ENCODE measurements at places on chromosomes 1 and 21. TPM values are rescaled to one million over a fixed set of nuclear protein-coding genes. Genes with fewer than 3 reads are reported as not detected.

The CD160 gene
- total RNA-seq = not detected

The DMBX1 gene
- not detected for total RNA-seq

The AMY1A gene
- 0.67 TPM for total RNA-seq

The RNU1-3 gene
- total RNA-seq = 957 TPM

The MAP10 gene
- total RNA-seq = 2.0 TPM

The TPM3 gene
- total RNA-seq = 158 TPM

The LCE6A gene
- total RNA-seq = not detected

DNA sequence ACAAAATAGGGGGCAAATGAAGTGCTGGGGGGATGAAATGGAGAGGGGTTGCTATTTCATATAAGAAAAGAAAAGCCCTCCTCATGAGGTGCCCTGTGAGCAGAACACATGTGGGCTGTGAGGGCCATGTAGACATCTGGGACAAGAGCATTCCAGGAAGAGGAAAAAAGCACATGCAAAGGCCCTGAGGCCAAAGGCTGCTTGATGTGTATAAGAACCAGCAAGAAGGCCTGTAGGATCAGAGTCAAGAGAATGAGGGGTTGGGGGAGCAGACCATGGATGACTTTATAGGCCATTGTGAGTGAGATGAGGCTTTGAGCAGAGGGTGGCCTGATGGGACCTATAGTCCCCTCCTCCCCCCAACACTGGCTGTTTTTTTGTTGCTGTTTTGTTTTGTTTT lies 7.7 kb upstream of the RAB4A start:
- H3K36me3 ChIP-seq = no peaks in the 10 kb centered on the region
- H3K27ac ChIP-seq = no peak overlapping the region
- no peaks in the 10 kb centered on the region for H3K27me3 ChIP-seq
- no peaks in the 10 kb centered on the region for H3K4me1 ChIP-seq
- DNase-seq = no peak

DNA sequence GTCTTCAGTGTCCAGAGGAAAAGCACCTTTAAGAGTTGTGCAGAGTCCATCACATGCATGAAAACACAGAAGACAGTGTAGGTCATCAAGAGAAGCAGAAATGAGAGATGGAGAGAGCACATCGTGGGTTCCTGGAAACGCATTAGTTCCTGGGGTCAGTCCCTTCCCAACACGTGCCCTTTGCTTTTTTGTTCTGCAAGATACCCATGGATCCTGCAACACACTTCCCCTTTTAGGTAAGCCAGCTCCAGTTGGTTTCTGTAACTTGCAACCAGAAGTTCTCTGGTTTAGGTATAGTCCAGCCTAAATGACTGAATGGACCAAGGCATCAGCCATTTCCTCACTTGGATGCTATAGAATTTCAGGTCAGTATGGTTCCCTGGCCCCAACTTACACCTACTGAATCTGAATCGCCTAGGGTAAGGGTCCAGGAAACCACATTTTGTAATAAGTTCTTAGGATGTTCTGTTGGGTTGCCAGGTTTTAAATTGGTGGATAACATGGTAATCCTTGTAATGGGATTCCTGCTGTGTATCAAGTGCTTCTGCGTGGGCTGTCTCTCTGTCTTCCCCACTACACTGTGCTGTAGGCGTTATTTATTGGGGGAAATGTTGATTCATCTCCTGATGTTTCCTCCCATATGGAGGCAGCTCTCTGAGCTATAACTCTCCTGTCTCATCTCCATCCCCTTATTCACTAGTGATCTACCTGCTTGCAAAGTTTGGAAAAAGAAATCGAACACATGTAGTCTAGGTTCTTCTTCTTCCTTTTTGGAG lies 230.6 kb downstream of the TNR start:
- H3K36me3 ChIP-seq = no peaks in the 10 kb centered on the region
- no peaks in the 10 kb centered on the region for H3K27me3 ChIP-seq
- no peaks in the 10 kb centered on the region for H3K4me1 ChIP-seq
- H3K4me3 ChIP-seq = no peak overlapping the region

DNA sequence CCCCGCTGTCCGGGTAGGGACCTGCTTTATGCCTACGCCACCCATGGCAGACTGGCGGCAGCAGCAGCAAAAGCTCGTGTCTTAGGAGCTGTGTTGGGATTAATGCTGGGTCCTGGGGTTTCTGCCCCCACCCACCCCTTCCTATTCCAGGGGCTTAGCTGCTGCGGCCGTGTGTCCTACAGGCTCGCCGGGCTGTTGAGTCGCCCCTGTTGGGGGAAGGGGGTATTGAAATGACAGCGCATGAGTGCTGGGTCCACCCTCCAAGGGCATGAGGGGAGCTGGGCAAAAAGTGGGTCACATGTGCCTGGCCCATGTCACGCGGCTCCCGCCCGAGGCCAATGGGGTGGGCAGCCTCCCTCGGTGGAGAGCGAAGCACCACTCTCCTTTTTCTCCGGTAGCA lies 118.3 kb upstream of the COL6A1 start:
- H3K4me1 ChIP-seq = no peaks in the 10 kb centered on the region
- no peaks in the 10 kb centered on the region for H3K36me3 ChIP-seq
- no peak for DNase-seq
- no peak overlapping the region for H3K4me3 ChIP-seq
- no peak overlapping the region for H3K27ac ChIP-seq

DNA sequence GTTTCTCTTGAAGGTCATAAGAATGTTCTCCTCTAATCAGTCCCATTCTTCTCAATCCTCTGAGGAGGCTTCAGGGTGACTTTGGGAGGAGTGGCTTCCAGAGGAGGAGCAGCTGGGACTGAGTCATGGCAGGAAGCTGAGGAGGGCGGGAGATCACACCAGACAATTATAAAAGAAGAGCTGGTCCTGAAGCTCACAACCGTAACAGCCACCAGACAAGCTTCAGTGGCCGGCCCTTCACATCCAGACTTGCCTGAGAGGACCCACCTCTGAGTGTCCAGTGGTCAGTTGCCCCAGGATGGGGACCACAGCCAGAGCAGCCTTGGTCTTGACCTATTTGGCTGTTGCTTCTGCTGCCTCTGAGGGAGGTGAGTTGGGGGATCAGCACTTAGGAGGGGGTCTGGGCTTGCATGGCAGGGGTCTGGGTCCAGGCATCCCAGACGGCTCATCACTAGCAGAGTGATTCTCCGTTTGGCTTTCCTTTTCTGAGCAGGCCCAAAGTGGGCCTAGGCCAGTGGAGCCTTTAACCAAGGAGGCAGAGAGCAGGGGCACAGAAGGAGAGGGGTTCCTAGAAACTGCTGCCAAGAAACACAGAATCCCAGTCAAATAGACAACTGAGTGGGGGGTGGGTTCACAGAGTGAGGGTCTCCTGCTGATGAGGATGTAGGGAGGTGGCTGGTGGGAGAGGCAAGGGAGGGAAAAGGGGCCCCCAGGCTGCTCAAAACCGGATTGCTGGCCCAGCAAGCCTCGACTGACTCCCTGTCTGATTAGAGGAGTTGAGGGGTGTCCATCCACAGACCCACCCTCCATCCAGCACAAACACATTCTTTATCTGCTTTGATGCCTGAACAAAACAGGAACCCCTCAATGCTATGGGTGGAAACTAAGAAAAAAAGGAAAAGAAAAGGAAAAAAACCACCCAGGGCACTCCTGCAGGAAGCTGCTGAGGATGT lies at the start of gene ECM1:
ECM1 (plus strand) TSS at position 198 of the 953 bp plus-strand sequence; CDS start at position 299, 101 bp downstream.
- no peak within 1 kb of the TSS for H3K4me3 ChIP-seq
- H3K27ac ChIP-seq = no peak within 1 kb of the TSS
- no peaks in the 10 kb centered on the region for H3K36me3 ChIP-seq
- no peak for DNase-seq
- H3K27me3 ChIP-seq = no peaks in the 10 kb centered on the region

DNA sequence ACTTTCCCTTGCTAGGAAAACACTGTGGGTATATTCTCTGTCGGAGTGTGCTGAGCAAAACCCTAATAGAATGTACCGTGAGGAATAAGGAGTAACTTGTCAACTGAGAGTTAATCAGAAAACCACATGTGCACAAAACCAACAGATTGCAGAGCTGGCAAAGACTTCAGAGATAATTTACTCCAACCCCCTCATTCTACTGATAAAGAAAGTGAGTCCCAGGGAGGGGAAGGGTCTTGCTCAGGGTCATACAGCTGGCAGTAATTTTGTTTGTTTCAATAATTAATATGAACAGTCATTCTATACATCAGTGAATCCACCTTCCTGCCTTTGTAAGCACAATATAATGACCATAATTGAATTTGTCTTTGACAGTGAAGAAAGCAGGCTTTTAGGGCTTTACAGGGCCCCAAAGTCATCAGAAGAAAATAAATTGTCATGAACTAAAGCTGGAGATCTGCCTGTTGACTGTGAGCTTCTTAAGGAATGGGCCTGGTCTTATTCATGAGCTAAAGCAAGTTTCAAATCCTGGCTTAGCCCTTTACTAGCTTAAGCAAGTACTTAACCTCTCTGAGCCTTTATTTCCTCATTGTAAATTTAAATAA lies 67.2 kb upstream of the HOOK1 start:
- H3K4me3 ChIP-seq = no peak overlapping the region
- no peak for DNase-seq
- H3K27ac ChIP-seq = no peak overlapping the region
- peaks cover 30% of the 10 kb centered on the region for H3K4me1 ChIP-seq
- no peaks in the 10 kb centered on the region for H3K27me3 ChIP-seq

GRCh38 chr1:115118086-115118485 lies 28.8 kb upstream of the TSPAN2 start:
- no peak overlapping the region for H3K27ac ChIP-seq
- H3K36me3 ChIP-seq = no peaks in the 10 kb centered on the region
- no peaks in the 10 kb centered on the region for H3K27me3 ChIP-seq
- H3K4me1 ChIP-seq = no peaks in the 10 kb centered on the region
- no peak for DNase-seq

DNA sequence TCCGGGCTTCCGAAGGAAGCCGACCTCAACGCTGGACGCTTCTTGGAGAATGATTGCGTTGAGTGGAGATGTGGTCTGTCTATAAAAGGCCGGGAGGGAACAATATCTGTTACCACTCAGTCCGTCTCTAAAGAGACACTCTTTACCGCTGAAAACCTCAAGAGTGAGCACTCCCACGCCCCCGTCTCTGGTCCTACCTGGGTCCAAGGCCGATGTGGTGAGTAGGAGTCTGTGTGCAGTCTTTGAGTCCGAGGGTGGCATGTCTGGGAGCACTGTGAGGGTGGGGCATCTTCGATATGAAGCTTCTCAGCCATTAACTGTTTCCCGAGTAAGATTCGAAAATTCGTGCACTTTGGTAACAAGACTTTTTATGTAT lies 576 bp downstream of the ZFP69 start:
- peak overlapping the region; percentile 95 for H3K4me3 ChIP-seq
- H3K27me3 ChIP-seq = no peaks in the 10 kb centered on the region
- H3K36me3 ChIP-seq = no peaks in the 10 kb centered on the region

GRCh38 chr1:19272064-19272463 lies 16.5 kb downstream of the AKR7A3 start:
- no peaks in the 10 kb centered on the region for H3K27me3 ChIP-seq
- no peak overlapping the region for H3K4me3 ChIP-seq
- H3K4me1 ChIP-seq = peaks cover 7% of the 10 kb centered on the region
- no peaks in the 10 kb centered on the region for H3K36me3 ChIP-seq
- H3K27ac ChIP-seq = no peak overlapping the region

DNA sequence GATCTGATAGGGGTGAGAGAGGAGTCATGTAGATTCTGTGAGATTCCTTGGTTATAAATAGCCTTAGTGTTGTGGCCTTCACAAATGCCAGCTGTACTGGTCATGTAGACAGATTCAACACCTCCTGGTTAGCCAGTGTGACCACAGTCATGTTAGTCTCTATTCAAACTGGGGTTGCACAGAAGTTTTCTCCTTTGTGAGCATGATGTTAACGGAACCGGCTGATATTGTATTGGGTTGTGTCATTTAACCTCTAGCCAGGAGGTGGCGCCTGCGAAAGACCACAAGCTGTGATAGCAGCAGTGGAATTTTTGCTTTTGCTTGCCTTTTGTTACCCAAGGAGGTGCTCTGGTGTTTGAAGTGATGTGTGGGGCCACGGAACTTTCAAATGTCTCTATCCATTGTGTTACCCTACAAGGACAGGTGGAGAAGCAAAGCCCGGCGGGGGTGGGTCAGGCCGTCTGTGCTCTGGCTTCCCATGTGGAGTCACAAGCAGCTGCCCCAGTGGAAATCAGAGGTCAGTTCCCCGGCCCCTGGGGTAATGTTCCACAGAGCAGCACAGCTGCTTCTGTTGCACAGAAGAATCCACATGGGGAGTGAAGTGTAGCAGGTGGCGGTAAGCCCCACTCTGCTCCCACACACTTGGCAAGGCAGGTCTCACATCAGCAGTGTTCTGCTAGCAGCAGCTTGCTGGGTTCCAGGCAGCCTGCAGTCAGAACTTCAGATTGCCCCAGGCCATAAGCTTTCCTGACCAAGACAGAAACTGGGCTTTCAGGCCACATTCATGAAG lies 112.6 kb downstream of the ADAMTS1 start:
- H3K4me3 ChIP-seq = no peak overlapping the region
- DNase-seq = peak; percentile 12
- H3K36me3 ChIP-seq = no peaks in the 10 kb centered on the region
- no peak overlapping the region for H3K27ac ChIP-seq
- H3K27me3 ChIP-seq = no peaks in the 10 kb centered on the region

GRCh38 chr1:3650248-3651025 lies 534 bp upstream of the WRAP73 start:
- H3K27ac ChIP-seq = no peak overlapping the region
- H3K4me1 ChIP-seq = peaks cover 6% of the 10 kb centered on the region
- no peak overlapping the region for H3K4me3 ChIP-seq
- H3K36me3 ChIP-seq = no peaks in the 10 kb centered on the region
- H3K27me3 ChIP-seq = peaks cover 16% of the 10 kb centered on the region

- DNase-seq = no peak
- H3K4me1 ChIP-seq = no peaks in the 10 kb centered on the region
- no peak overlapping the region for H3K27ac ChIP-seq
- no peaks in the 10 kb centered on the region for H3K36me3 ChIP-seq
Observed at GRCh38 chr21:17853393-17854275, 34.5 kb upstream of the C21orf91 start.

GRCh38 chr1:173016419-173016818 lies 34.3 kb downstream of the TNFSF18 start:
- no peaks in the 10 kb centered on the region for H3K4me1 ChIP-seq
- no peaks in the 10 kb centered on the region for H3K27me3 ChIP-seq
- H3K4me3 ChIP-seq = no peak overlapping the region
- no peak overlapping the region for H3K27ac ChIP-seq

Data from pancreas (tissue), 10 donors.